Stimulated activated CD8-positive, alpha-beta memory T cell treated with anti-CD3 and anti-CD28 coated beads, Interleukin-4, amount 100 ng/mL, for 1 hour (primary cell): ENCODE measurements at places on chromosomes 1 and 21.

- no peak for DNase-seq
These were observed 12.8 kb upstream of the PLA2G2E start for GRCh38 chr1:19936061-19936750.

- DNase-seq: no peak
These were observed 2.5 kb downstream of the ILDR2 start for GRCh38 chr1:166972826-166973225.

DNA sequence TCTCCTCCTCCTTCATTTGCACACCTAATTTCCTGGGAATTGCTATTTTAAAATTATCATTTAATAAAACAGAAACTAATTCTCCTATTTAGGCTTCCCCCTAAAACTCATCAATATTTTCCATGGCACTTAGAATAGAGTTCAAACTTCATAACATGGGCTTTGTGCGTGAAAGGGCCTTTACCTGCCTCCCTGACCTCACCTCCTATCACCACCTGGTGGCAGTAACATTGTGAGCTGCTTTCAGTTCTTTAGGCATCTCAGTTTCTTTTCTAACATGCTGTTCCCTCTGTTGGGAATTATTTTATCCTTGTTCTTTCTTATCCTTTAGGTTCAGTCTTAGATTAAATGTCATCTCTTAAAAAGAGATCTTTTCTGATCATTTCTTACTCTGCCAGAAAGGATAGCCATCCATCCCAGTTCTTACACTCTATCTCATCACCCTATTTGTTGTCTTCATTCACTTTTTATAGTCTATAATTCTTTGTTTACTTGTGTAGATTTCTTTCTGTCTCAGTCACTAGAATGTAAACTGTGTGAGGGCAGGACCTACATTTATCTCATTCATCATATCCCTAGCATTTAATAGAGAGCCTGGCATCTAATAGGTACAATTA, 133.8 kb upstream of the KIAA1614 start:
- DNase-seq: no peak

DNA sequence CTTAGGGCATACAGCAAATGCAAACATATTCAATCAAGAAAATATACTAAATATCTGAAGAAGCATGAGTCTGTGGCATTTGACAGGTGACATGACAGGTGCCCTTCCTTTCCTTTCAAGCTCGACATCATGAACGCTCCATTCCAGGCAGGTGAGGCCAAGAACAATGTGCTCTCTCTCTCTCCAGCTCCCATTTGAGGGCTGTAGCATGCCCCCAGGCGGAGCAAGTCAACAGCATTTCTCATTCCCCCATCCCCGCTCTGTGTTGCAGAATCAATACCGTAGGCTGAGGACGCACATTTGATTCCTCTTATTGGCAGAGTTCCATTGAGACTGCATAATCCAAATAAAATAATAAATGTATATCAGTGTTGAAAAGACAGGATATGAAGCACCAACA, 24.6 kb upstream of the PLPPR4 start:
- no peak for DNase-seq

- DNase-seq: no peak
These were observed 114.1 kb downstream of the AJAP1 start for GRCh38 chr1:4768553-4768952.

DNA sequence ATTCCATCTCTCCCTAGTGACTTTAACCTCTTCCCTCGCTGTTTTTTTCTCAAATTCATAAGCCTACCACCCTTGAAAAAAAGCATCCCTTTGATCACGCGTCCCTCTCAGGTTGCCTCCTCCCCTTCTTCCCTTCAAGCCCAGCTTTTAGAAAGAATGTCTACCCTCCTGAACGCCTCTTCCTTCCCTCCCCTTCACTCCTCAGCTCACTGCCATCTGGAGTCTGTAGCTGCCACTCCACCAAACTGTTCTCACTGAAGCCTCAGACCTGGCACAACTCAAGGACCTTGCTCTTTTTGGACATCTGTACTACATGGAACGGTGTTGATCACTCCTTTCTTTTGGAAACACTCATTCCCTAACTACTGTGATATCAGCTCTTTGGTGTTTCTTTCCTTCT, 80.6 kb downstream of the SLC25A24 start:
- DNase-seq: no peak

DNA sequence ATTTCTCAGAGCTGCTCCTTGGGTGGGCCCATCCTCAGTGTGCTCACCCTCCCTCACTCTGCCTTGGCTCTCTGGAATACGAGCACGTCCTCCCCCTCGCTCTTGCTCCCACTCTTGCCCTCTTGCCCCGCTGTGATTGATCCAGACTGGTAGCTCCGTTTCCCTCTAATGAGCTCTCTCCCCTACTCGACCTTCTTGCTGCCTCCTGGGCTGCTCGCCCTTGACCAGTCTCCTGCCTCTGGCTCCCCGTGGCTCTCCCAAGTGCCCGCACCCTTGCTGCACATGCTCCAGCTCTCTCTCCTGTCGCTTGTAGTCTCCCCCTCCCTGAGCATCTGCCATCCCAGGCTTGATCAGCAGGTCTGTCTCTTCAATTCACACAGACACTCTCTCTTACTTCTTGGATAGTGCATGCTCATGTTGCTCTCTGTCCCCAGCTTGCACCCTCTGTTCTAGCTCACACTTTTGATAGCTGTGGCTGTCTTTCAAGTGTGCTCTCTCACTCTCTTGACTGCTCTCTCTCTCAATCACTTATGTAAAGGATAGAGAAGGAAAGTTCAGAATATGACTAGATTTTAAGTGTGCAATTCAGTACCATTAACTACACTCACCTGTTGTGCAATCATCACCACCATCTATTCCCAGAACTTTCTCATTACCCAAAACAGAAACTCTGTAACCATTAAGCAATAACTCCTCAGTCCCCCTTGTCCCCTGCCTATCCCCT, 51.1 kb downstream of the PHC2 start:
- DNase-seq: no peak

GRCh38 chr1:37688926-37689325, 3.4 kb upstream of the CDCA8 start:
- no peak for DNase-seq

DNA sequence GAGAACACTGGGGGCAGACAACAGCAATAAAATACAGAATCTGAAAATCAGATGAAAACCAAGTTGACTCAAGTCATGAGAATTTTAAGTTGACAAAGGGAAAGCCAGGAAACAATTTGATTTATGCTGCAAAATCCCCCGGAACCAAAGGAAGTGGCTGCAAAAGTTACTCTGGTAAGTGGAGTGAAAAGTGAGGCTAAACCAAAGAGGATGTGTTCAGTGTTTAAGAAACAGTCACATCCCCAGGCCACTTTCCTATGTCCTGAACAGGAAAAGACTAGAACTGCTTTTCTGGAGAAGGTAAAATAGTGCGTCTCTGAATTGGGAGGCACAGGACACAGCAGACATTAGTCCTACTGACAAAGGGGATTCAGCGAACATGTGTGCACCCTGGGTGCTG, 5.9 kb downstream of the TARBP1 start:
- no peak for DNase-seq

DNA sequence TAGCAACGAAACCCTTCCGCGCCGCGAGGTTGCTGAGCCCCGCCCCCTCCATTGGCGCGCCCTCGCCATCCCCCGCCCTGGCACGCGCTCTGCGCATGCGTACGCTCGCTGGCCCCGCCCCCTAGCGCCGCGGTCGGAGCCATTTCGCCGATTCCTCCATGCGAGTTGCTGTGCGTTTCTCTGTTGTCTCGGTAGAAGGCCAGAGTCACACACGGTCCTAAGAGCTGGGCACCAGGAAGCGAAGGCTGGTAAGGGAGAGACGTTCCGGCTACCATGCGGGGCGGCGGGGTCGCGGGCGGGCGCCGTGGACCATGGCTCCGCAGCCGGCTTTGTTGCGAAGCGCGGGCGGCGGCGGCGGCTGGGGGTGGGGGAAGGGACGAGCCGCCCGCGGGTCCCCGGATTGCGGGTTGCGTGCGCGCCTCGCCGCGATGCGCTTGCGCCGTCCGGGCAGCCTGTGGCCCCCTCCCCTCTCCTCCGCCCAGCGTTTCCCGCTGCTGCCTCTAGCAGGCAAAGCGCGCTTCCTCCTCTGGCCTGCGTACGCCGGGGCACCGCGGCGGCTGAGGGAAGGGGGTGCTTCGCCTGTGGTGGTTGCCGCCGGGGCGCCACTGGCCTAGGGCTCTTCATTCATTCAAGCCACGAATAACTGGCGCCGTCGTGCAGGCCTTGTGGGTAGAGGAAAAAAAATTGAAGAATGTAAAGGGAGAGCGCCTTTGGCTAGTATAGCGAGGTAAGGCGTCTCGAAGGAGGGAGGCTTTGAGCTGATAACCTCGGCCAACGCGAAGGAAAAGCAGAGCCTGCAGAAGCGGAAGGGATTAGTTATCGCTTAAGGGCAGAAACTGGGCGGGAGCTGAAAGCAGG, at the start of gene DHX9:
Gene DHX9, plus strand, starts transcription at position 139 of the 858 bp plus-strand sequence. CDS start 3,220 bp downstream, outside the sequence.
- peak; percentile 94 for DNase-seq
